ENCODE measurements at places on chromosomes 13 and 19.

DNA sequence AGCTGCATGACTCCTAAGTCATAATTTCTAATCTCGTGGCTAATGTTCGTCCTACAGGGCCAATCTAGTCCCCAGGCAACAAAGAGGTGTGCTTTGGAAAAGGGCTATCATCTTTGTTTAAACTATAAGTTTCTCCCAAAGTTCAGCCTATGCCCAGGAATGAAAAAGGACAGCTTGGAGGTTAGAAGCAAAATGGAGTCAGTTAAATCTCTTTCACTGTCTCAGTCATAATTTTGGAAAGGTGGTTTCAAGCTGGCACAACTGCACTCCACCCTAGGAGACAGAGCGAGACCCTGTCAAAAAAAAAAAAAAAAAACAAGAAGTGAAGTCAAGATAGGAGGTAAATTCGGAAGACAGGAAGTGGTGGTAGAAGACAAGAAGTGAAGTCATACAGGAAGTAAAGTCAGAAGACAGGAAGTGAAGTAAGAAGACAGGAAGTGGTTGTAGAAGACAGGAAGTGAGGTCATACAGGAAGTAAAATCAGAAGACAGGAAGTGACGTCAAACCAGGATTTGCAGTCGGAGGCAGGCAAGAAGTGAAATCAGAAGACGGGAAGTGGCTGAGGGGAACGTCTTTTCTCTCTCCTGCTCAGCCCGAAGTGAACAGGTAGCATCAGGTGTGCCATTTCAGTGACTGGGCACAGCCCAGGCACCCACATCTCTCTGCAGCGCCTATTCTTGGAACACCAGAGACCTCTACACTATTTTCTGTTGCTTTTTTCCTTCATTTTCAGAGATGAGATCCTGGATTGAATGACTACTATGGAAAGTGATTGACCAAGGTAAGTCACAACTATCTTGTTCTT lies 32.2 kb downstream of the GP6 start:
- no peak for DNase-seq

DNA sequence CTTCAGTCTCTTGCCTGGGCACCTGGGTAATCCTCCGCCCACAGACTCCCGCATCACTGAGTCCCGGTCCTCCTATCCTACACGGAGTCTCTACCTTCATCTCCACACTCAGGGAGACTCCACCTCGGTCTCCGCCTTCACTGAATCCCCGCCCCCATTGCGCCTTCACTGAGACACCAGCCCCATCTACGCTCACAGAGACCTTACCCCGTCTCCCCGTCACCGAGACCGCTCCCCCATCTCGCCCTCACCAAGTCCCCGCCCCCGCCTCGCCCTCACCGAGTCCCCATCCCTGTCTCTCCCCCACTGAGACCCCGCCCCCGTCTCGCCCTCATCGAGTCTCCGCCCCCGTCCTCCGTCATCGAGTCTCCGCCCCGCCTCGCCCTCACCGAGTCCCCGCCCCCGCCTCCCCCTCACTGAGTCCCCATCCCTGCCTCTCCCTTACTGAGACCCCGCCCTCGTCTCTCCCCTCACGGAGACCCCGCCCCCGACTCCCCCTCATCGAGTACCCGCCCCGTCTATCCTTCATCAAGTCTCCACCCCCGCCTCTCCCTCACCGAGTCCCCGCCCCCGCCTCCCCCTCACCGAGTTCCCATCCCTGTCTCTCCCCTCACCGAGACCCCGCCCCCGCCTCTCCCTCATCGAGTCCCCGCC lies 23.1 kb upstream of the ZNF846 start:
- peak; percentile 23 for DNase-seq

DNA sequence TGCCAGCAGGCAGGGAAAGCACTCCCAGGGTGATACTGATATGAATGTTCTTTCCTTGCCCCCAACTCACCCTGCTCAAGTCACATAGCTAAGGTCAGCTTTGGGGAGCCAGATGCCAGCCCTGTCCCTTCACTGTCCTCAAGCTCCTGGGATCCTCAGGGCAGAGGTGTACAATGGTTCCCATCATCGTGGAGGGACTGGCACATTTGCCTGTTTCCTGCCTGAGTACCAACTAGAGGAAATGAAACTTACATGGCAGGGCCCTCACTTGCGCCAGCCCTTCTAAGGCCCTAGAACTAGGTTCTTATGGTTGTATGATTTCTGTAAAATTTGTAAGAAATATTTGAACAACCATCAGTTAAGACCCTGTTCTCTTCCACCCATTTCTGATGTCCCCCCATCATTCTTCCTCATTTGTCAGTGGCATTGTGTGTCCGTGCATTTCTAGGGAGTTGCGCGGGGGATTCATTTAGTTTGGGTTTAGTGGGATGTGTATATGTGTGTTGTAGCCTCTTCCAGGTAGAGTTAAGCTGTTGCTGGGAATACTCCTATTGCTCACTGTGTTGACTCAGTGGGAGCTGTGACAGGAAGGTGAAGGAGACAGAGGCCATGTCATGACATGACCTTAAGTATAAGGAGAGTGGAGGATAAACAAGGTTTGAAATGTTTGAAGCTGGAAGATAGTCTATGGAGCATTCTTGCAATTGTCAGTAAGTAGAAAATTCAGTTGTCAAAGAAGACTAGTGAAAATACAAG lies 41.3 kb upstream of the RCBTB2 start:
- no peak for DNase-seq

GRCh38 chr13:31591642-31592233 lies 147.6 kb upstream of the RXFP2 start:
- DNase-seq = no peak

GRCh38 chr13:61415749-61416148 lies at the start of gene PCDH20:
Gene PCDH20, minus strand, starts transcription at chr13:61415849. Its CDS starts 691 bp downstream, at chr13:61415158.
- no peak for DNase-seq

DNA sequence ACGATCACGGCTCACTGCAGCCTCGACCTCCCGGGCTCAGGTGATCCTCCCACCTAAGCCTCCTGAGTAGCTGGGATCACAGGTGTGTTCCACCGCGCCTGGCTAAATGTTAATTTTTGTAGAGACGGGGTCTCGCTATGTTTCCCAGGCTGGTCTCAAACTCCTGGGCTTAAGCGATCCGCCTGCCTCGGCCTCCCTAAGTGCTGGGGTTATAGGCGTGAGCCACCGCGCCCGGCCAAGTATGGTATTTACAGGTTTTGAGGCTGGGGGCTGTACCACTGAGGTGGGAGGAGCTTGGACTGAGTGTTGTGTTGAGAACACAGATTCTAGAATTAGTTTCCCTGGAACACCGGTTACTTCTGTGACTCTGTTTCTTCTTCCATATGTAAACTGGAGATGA lies 452 bp upstream of the PPM1N start:
- no peak for DNase-seq

GRCh38 chr13:43116242-43116641 lies 92.9 kb downstream of the DNAJC15 start:
- no peak for DNase-seq

- no peak for DNase-seq
These were observed 17.7 kb upstream of the WASF3 start for GRCh38 chr13:26539738-26540292.

- DNase-seq = no peak
These were observed 6.1 kb downstream of the CIC start for GRCh38 chr19:42275103-42275502.

- no peak for DNase-seq
These were observed 42.2 kb upstream of the RCBTB2 start for GRCh38 chr13:48575031-48575430.

DNA sequence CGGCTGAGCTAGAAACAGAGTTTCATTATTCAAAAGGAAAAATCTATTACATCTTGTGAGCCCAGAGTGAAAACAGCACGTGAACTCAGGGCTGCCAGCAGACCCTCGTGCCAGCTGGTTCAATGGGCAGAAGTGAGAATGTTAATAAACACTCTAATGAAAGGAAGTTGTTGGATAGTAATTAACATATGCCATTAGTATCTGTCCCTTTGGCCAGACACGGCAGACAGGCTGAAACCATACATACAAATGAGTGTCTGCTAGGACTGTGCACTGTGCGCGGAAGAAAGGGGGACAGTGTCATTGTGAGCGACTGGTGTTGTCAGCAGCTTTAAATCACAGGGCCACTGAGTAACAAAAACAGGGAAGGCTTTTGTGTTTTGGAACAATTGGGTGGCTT lies 121.9 kb upstream of the TSC22D1 start:
- no peak for DNase-seq

DNA sequence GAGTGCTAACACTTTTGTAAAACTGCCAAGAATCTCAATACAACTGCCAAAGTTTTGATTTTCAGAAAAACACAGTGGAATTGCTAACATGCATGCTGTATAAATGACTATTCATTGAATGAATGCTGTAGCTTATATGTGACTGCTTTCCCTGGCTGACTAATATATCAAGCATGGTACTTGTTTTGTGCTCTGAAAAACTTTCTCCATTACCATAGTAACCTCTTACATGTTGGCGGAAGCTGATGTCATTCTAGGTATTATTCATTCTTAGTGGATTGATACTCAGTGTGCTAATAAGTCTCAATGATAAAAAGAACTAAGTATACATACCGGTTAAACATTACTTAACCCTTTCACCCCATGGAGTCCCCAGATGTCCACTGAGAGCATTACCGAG lies 166.1 kb upstream of the MYO16 start:
- no peak for DNase-seq
